ENCODE measurements at places on chromosomes 2 and 18. TPM values are rescaled to one million over a fixed set of nuclear protein-coding genes. Genes with fewer than 3 reads are reported as not detected.

FIGN gene
- 16.4 TPM for total RNA-seq

CDH19 gene
- total RNA-seq = 14.8 TPM

GRCh38 chr2:144085016-144085415 lies 434.9 kb downstream of the ZEB2 start:
- no peak for DNase-seq

DNA sequence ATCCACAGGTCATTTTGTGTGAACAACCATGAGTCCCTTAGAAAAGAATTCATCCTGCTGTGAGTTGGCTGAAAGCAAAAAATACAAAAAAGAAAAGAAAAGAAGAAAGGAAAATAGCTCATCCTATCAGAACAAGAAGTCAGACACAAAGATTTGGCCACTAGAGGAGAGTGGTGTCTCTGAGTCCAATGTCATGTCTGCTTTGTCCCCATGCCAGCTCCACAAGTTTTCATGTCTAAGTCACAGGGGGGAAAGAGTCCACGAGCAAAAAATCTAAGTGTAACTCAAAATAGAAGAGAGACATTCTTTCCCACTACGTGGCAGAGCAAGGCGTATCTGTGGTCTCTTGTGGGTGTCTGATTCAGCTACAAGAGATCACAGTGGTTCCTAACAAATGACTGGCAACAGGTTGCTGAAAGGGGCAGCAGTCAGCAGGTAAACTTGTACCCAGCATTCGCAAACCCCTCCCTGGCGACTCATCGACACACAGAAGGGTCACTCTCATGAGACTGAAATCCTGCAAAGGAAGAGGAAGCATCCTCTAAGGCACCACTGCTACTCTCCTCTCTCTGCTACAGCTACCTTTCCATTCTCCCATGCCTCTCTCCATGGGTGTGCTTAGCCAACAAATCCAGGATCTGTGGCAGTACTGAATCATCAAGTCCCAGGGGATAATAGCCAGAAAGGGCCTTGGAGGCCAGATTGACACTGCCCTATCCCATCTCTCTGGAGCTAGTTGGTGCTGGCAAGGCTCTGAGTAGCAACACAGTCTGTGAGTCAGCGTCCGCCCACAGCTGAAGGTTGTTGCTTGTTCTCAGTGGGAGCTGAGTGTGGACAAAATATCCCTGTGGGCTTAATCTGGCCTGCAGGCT lies 123.0 kb upstream of the SLC39A10 start:
- no peak for DNase-seq

- DNase-seq = no peak
Measured at GRCh38 chr2:166651991-166652390, 157.9 kb upstream of the SCN7A start.

GRCh38 chr2:74779265-74779558 lies 54.7 kb upstream of the HK2 start:
- no peak for DNase-seq

DNA sequence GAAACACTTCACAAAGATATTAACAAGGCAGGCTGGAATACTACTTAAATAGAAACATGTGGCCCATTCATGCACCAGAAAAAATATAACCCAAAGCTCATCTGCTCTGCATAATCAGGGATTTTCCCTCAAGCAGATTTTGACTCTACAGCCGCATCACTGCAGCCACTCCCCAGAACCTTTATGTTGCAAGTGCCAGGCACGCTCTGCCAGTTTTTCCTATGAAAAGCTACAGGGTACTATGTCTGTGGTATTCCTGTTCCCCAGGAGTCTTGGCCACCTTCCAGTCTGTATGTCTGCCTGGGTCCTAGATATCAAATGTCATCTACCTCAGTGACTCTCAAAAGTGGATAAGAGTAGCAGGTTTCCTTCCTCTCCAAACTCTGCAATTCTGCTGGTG lies 3.8 kb downstream of the COA5 start:
- DNase-seq = no peak

EN1 gene
- total RNA-seq = 0.13 TPM

SYT4 gene
- not detected for total RNA-seq

DNA sequence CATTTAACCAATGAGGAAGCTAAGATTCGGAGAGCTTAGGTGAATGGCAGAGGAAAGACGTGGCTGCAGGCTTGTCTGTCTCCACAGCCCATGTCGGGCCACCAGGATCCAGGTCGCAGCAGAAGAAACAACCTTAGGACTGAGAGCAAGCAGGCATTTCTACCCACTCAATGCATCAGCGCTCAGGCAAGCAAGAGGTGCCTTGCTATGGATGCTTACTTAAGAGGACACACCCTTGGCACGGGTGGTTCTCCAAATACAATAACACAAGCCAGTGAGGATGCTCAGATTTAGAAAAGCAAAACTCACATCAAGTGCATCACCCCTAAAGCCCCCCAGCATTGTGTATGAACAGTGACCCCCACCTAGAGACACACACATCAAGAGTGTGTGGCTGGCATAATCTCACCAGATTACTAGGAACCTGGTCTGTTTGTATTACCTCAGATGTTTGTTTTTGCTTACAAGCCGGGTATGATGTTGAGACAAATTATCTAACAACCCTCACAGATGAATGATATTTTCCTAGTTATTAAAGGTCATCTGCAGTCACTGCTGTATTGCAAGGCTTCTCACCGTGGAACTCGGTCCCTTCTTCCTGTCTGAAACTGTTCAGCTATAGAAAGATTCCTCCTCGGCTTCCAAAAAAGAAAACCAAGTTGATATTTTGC lies 34.2 kb upstream of the NPAS2 start:
- DNase-seq = peak; percentile 67

GRCh38 chr2:117935456-117935855 lies 78.4 kb downstream of the CCDC93 start:
- no peak for DNase-seq

MMADHC gene
- 117 TPM for total RNA-seq

- no peak for DNase-seq
Measured at GRCh38 chr2:165079432-165079831, 124.1 kb upstream of the SLC38A11 start.

DNA sequence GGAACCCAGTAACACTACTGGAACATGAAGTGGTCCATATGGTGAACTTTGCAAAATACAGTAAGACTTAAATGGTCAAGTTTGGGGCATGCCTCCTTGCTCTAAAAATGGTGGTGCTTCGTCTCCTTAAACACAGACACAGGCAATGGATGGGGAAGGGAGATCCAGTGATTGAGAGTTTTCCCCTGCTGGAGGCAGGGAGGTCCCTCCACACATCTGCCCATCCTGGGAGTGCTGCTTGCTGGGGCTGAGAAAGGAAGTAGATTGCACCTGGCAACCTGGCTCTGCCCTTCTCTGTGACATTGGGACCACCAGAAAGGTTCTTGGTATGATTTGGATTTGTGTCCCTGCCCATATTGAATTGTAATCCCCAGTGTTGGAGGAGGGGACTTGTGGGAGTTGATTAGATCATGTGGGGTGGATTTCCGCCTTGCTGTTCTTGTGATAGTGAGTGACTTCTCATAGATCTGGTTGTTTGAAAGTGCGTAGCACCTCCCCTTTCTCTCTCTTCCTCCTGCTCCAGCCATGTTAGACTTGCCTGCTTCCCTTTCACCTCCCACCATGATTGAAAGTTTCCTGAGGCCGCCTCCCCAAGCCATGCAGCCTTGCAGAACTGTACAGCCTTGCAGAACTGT lies 35.4 kb upstream of the SKOR2 start:
- DNase-seq = no peak

AMER3 gene
- total RNA-seq = not detected

DNA sequence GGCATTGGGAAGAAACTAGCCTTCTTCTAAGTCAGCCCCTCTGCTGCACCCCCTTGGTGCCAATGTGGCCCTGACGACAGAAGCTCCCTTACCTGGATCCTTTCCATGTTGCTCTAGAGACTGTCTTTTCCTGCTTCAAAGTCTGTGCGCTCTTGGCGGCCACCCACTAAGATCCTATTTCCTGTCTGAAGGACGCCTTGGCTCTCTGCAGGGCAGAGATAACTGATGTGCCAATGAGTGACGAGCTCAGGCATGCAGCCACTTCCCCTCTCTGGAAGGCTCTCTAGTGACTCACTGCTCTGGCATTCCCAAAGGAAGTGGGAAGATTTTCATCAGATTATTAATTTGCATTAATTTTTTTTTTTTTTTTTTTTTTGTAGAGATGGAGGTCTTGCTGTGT lies 273.5 kb downstream of the CDH20 start:
- peak; percentile 89 for DNase-seq

GRCh38 chr2:238898534-238899281 lies 50.8 kb downstream of the TWIST2 start:
- no peak for DNase-seq

DNA sequence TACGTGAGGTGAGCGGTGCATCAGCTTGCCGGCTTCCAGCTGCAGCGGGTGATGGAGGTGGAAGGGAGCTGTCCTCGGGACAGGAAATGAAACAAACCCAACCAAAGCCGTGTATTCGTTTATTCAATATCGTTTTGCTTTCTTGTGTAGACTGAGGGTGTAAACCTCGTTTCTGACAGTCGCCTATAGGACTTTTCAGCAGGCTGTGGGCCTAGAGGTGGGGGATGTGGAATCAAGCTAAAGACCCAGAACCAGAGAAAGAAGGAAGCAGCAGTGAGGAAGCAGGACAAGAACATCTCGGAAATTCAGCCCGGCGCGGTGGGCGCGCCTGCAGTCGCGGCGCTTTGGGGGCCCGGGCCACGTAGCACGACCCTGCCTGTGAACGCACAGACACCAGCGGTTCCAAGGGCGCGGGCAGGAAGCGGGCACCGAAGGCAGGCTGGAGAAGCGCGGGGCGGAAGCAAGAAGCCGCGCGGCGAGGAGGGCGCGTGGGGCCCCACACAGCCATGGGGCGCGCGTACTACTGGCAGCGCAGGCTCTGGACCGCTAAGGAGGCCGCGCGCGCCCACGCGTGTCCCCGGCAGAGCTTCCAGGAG lies 755 bp upstream of the ATP9B start:
- DNase-seq = no peak

DNA sequence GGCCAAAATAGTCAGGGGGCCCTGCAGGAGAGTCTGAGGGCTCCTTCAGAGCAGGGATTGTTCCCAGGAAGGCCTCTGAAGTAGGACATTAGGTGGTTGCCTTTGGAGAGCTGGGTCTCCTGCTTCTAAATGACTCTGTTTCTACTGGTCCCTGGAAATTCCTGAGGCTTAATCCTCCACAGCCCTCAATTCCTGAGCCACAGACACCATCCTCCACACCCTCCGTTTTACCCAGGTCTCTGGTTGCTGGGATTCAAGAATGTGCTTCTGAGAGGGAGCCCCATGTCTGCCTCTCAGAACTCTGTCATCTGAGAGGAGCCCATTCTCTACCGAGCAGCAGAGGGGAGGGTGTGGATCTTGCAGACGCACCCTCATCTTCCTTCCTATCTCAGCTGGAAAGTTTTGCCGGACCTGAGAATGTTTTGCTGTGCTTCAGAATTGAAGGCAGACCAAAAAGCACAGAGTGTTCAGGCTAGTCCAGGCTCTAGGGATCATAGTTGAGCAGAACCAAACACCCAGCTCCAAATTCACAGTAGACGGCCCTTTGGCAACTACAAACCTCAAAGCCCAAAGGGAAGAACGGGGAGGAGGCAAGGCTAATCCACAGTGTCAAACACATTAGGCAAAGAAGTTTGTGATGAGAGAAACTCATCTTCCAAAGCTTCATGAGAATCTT lies 8.1 kb downstream of the VIT start:
- no peak for DNase-seq

- no peak for DNase-seq
Measured at GRCh38 chr2:216350214-216350791, 22.0 kb downstream of the MARCHF4 start.

- no peak for DNase-seq
Measured at GRCh38 chr2:144505245-144505831, 14.6 kb downstream of the ZEB2 start.
